ENCODE measurements at places on chromosomes 5 and 9. TPM values are rescaled to one million over a fixed set of nuclear protein-coding genes. Genes with fewer than 3 reads are reported as not detected.

Gene BBLN
- 23.8 TPM for polyA plus RNA-seq

Gene LRRC19
- not detected for polyA plus RNA-seq

Gene TRIP13
- 36.4 TPM for polyA plus RNA-seq

Gene STPG3
- polyA plus RNA-seq, result not detected

Gene CHSY3
- polyA plus RNA-seq, result 0.76 TPM

Gene ANKRD34B
- not detected for polyA plus RNA-seq

DNA sequence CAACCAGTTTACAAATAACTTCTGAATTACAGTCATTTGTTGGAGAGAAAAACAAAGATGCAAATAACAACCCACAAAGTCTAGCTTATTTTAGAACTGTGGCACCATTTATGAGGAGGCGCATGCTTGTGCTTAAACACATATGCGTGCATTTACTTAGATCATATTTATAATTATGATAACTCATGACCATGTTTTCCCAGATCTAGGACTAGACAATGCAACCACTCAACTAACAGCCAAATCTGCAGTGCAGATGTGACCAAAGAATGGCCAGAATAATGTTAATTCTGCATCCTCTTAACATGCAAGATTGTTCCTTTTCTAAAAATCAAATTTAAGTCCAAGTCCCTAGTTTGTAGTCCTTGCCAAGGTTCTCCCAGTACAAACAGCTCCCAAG is 167.3 kb upstream of the FST start:
- no peak overlapping the region for H3K27ac ChIP-seq
- no peaks in the 10 kb centered on the region for H3K27me3 ChIP-seq
- no peaks in the 10 kb centered on the region for H3K4me1 ChIP-seq
- H3K36me3 ChIP-seq, result no peaks in the 10 kb centered on the region
- no peak for DNase-seq

DNA sequence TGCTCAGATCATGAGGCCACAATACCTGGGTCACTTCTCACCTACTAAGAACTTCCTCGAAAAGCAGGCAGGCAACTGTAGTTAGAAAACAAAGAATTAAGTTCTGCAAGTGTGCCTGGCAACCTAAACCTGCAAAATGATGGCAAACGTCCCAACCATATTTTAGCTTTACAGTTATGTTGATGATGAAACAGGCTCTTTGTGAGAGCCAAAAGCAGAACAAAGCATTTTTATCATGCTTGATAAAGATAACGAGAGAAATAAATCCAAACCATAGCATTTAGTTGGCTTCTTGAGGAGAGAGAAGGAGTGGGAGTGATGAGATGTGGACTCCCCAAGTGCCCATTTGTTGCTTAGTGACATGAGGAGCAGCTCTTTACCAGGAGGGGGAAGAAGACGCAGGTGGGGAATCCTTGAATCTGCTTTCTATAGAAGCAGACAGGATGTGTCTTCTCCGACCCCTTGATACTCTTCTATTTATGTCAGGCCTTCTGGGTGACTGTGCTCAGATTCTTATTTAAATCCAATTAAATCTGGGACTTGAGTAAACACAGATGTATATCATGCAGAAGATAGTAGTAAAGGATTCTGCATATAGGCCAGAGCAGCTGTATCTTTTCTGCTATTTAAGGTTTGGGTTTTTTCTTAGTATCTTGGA is 221.2 kb downstream of the TMEM167A start:
- no peak overlapping the region for H3K4me3 ChIP-seq
- no peak overlapping the region for H3K27ac ChIP-seq
- H3K27me3 ChIP-seq, result no peaks in the 10 kb centered on the region
- DNase-seq, result no peak
- no peaks in the 10 kb centered on the region for H3K4me1 ChIP-seq

DNA sequence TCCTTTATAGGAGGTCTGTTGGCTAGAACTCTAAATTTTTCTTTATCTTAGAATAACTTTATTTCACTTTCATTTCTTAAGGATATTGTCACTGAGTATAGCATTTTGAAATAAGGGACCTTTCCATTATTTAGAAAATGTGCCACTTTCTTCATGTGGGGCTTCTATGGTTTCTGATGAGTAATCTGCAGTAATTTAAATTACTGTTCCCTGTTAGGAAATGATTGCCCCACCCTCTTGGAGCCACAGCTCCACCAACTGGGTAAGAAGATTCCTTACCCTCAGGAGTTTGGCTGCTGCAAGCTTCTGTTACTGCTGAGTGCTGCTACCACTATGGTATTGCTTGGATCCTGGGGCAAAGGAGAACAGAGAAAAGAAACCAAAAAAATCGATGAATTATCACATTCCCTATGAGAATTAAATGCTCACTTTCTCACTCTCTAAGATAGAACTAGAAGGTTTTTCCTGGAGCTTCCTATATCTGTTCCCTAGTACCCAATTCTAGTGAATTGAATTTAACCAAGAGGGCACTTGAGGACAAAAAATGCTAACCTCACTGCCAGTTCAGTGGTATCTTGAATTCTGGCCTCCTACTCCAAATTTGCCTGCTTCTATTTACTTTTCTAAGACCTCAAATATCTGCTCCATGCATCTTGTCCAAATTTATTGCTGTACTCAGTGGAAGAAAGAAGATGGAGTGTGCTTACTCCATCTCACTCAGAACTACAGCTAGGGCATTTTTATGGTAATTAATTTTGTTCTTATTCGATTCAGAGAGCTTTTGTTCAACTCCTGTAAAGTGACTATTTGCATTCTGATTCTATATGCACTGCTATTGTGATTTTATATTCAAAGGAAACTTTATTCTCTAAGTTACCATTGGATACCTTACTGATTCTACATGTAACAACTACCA is 2111.3 kb downstream of the MAT2B start:
- peak; percentile 64 for DNase-seq
- H3K27ac ChIP-seq, result no peak overlapping the region
- H3K36me3 ChIP-seq, result no peaks in the 10 kb centered on the region
- H3K4me1 ChIP-seq, result no peaks in the 10 kb centered on the region
- no peaks in the 10 kb centered on the region for H3K27me3 ChIP-seq

- no peaks in the 10 kb centered on the region for H3K36me3 ChIP-seq
- no peak for DNase-seq
- peaks cover 3% of the 10 kb centered on the region for H3K4me1 ChIP-seq
- no peak overlapping the region for H3K27ac ChIP-seq
- no peak overlapping the region for H3K4me3 ChIP-seq
Observed at GRCh38 chr9:96398582-96399324, 15.2 kb upstream of the SLC35D2 start.

GRCh38 chr5:170294556-170294955 is 3.0 kb downstream of the LCP2 start:
- H3K4me3 ChIP-seq, result no peak overlapping the region
- no peak overlapping the region for H3K27ac ChIP-seq
- DNase-seq, result no peak
- H3K36me3 ChIP-seq, result no peaks in the 10 kb centered on the region

GRCh38 chr5:80116465-80116864 is 81.3 kb downstream of the THBS4 start:
- H3K4me1 ChIP-seq, result no peaks in the 10 kb centered on the region
- no peaks in the 10 kb centered on the region for H3K27me3 ChIP-seq
- no peak for DNase-seq

Data from fibroblast of lung (primary cell).